ENCODE measurements at places on chromosomes 2 and 18.

DNA sequence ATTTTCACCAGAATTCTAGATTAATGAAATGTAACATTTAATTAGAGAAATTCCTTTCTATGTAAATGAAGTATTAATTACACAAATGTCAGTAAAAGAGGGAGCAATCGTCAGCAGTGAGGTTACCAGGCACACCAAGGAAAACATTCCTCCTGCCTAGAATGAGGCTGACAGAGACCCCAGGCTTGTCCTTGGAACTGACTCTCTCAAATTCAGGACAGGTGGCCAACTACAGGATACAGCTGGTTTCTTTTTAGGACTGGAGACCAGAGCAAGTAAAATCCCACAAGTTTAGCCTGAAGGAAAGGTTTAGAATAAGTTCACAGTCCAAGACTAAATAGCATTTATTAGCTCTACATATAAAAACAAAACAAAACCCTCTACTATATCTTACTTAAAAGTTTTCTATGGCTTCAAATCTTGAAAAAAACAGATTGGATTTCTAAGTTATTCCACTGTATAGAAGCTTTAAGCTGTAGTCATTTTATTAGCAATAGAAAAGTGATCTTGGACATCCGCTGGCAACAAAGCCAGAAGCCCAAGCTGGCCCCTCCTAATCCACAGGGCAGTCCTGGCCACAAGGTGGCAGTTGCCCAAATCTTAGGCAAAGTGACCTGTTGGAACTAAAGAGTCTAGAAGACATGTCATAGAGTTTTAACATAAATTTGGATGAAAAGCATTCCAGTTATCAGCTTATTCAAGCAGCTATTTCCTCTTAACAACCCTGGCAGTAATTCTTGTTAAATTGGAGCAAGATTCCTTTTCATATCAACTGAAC lies 81.0 kb downstream of the SP3 start:
- peak; percentile 46 for DNase-seq

GRCh38 chr18:32200766-32201165 lies 10.9 kb downstream of the MEP1B start:
- peak; percentile 17 for DNase-seq

GRCh38 chr2:9288681-9289338 lies 82.2 kb downstream of the ASAP2 start:
- DNase-seq = no peak

- DNase-seq = no peak
Measured at GRCh38 chr2:120926463-120927264, 191.0 kb downstream of the GLI2 start.

DNA sequence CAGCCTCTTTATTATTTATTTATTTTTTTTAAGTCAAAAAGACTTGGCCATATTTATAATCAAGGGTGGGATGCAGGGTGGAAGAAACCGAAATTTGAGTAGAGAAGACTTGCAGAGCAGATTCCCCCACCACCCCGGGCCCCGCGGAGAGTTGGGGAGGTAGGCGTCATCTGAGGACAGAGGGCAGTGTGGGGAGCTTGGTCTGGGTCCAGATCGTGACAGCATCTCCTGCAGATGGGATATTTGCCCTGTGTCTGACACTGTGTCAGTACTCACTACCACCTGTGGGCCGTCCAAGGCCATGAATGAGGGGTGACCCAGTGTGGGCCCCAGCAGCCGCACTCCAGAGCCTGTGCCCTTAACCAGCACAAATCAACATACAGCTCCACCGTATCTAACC lies 10.5 kb upstream of the PRELID3A start:
- no peak for DNase-seq

DNA sequence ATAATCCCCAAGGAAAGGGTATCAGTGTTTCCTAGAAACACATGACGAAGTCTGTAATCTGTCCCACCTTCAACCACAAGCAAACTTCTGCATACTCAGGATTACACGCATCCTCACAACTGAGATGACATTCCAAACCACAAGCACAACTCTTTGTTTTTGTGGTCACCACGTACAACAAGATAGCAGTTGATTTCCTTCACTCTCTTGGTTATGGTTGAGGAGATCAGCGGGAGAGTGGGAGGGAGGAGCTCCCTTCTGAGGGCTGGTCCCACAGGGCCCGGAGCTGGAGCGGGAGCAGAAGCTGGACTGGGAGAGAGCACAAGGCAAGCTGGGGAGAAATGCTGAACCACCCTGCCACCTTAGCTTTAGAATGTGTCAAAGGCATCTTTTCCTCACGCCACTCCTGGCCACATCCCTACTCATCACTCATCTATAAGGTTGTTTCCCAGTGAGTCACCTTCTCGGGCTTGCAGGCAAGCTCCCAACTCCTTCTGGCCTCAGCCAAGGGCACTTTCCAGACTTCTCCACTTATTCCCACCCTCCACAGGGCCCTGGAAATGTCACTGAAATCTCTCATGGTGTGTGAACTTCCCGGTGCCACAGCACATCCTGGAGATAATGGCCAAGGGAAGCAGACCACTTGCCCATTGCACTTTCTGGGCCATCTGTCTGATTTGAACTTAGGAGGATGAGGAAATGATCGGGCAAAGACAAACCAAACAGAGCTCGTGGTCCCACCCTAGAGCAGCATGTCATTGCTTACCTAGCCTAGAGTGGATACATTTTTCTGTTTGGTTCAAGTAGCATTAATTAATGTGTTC lies 98.9 kb upstream of the LGALSL start:
- DNase-seq = no peak

GRCh38 chr2:95573866-95574265 lies 17.9 kb upstream of the TRIM43 start:
- DNase-seq = no peak

DNA sequence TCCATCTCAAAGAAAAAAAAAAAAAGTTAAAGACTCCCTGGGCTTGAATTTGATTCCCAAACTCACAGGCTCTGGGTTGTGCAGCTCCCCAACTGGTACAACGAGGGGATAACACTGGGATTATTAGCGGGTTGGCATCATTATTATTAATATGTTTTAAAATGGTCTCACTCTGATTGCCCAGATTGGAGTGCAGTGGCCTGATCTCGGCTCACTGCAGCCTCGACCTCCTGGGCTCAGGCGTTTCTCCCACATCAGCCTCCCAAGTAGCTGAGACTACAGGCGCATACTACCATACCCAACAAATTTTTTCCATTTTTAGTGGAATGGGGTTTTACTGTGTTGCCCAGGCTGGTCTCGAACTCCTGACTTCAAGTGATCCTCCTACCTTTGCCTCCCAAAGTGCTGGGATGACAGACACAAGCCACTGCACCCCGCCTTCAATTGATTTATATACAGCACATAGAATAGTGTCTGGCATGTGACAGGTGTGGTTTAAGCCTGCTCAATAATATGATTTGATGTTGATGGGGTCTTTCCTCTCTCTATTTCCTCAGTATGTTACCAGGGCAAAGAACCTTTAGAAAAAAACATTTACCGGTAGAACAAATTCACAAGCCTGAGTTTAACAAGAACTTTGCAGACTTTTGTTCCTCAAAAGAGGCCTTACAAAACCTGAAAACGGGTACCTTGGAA lies 12.2 kb downstream of the MYCN start:
- DNase-seq = no peak

- no peak for DNase-seq
Measured at GRCh38 chr2:202933139-202933510, 21.1 kb downstream of the CARF start.

GRCh38 chr18:26406854-26407517 lies 141.4 kb downstream of the KCTD1 start:
- no peak for DNase-seq

DNA sequence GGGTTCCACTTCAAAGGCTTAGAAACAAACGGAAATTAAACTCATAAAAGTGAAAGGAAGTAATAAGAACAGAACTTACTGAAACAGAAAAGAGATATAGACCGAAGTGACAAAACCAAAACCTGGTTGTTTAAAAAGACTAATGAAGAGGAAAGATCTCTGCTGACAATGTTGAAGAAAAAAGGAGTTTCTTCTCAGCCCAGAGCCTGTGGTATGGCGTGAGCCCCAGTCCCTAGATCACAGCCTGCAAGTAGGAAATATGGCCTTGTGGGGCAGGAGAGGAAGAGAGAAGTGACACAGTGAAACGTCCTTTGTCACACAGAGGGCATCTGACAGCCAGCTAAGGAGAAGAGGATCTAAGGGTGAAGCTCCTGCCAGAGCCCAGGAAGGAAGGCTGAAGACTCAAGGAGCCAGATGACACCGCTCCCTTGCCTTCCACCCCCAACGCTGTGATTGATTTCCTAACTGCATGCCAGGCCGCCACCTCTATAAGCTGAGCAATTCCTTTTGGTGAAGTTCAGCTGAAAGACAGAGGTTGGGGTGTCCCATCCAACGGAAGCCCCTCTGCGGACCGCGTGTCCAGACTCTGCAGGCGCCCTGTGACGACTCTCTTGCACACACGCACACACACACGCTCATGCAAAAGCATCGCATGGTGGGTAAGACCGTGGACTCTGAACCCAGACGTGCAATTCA lies 141.1 kb downstream of the HDAC4 start:
- DNase-seq = no peak

GRCh38 chr18:68642003-68642402 lies 72.9 kb downstream of the TMX3 start:
- DNase-seq = no peak
